ENCODE measurements at places on chromosomes 11 and 22.

GRCh38 chr11:60211206-60211605, 28.3 kb upstream of the MS4A6A start:
- no peak for DNase-seq

- DNase-seq: no peak
Observed at GRCh38 chr11:120024586-120024985, 113.3 kb downstream of the TRIM29 start.

- no peak for DNase-seq
Observed at GRCh38 chr11:69957849-69958248, 120.3 kb upstream of the ANO1 start.

DNA sequence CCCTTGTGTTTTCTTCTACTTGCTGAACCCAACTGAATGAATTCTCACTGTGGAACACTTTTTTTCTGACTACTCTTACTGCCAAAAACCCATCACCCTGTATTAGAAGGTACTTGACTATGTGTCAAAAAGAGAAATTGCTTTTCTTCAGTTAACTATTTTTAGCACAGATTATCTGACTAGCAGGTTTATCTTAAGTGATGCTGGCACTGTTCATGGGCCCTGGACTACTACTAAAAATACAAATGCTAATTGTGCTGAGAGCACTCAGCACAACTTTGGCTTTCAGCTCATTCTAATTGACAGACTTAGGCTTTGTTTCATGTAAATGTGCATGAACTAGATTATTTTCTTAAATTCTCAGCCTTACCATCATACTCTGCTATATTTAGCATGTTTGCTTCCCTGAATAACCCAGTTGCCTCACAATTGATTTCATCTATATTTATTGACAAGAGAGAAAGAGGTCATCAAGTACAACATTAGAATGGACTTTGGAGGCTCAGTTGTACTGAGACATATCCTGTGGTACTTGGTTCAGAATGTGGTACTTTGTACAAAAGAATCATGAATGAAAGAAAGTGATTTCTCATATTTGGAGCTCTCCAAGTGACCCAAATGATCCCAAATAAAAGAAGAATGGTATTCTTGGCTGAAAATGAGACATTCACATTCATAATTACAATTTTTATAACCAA, 478.3 kb downstream of the KCNA4 start:
- DNase-seq: no peak

GRCh38 chr11:95147364-95147905, 57.8 kb downstream of the ENDOD1 start:
- DNase-seq: no peak

DNA sequence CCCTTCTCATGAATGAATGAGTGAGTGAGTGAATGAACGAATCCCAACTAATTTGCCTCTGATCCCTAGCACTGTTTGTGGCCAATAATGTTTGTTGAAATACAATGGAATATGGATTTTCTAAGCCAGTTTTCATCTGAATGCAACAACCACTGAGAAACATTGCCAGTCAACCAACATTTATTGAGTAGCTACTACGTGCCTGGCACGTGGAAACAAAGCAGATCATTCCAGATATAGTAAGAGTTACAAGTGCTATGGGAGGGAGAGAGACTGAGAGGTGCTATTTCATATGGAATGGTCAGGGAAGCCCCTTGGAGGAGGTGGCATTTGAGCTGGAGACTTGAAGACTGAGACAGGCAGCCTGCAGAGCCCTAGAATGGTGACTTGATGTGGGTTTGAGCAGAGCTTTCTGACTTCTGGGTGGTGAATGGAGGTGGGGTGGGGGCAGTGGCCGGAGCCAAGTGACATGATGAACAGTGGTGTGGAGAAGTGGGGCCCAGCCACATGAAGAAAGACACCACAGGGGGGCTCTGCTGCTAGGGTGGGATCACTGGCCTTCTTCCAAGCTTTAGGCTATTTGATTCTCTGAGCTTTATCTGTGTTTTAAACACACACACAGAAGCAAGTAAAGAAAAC, 35.1 kb upstream of the SMTN start:
- DNase-seq: no peak
